T-helper 17 cell (primary cell): ENCODE measurements at places on chromosomes 12 and 14.
A peak's percentile ranks its signal among the peaks of the same experiment; 100 is the strongest.

- no peaks in the 10 kb centered on the region for H3K36me3 ChIP-seq
- H3K4me1 ChIP-seq = no peaks in the 10 kb centered on the region
- no peak overlapping the region for H3K27ac ChIP-seq
- H3K4me3 ChIP-seq = no peak overlapping the region
- DNase-seq = no peak
Observed at GRCh38 chr12:60535363-60535762, 939.5 kb downstream of the SLC16A7 start.

DNA sequence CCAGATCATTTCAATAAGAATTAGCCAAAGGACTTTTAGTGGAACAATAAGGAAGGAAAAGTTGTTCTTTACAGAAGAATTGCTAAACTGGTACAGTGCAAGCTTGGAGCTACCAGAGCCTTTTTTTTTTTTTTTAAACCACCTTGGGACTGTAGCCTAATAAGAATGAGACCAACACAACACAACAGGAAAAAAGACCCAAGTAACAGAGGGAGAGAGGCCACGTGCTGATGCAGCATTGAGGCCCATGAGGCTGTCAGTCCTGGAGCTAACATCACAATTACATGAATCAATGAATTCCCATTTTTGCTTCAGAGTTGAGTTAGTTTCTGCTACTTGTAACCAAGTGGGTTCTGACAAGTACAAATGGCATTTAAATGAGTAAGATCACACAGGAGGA, 149.0 kb upstream of the EEA1 start:
- H3K27me3 ChIP-seq = peaks cover 6% of the 10 kb centered on the region
- DNase-seq = no peak
- no peak overlapping the region for H3K4me3 ChIP-seq
- no peak overlapping the region for H3K27ac ChIP-seq

- DNase-seq = no peak
- no peaks in the 10 kb centered on the region for H3K27me3 ChIP-seq
- peaks cover 2% of the 10 kb centered on the region for H3K4me1 ChIP-seq
- H3K4me3 ChIP-seq = no peak overlapping the region
- H3K27ac ChIP-seq = no peak overlapping the region
- no peaks in the 10 kb centered on the region for H3K36me3 ChIP-seq
Observed at GRCh38 chr12:47561746-47562145, 144.1 kb downstream of the RPAP3 start.

DNA sequence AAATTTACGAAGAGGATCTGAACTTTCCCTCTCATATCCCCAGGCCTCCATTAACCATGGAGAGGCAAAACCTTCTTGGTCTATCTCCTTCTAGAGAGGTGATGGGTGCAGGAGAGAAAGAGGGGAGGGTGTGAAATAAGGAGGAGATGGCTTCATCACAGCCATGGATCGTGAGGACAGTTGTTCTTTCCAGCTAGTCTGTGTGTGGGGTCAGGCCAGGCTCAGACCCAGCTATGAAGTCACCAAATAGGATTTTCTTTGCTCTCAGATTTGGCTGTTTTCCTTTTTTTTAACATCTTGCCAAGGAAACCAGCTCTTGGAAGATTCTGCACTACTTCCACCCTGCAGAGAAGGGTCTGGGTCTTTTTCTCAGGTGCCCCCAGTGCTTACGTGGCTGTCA, 64.9 kb upstream of the FAM181A start:
- H3K27me3 ChIP-seq = peaks cover 43% of the 10 kb centered on the region
- peaks cover 3% of the 10 kb centered on the region for H3K4me1 ChIP-seq
- no peak overlapping the region for H3K4me3 ChIP-seq

DNA sequence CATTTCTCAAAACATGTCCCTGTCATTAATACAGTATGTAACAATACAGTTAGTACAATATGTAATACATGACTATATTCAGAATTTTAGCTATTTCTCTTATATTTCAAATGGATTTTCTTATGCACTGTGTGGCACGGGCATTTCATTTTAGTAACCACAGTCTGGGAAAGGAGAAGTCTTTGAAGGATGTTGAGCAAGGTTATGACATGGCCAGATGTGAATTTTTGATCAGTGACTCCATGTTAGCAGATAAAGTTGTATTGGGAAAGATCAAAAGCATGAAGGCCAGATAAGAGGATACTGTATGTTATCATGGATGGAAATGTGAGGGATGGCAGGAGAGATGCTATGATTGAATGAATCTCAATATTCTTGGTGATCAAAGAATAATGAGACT, 285.2 kb downstream of the NAV3 start:
- no peak overlapping the region for H3K27ac ChIP-seq
- H3K4me3 ChIP-seq = no peak overlapping the region
- H3K27me3 ChIP-seq = no peaks in the 10 kb centered on the region
- H3K36me3 ChIP-seq = no peaks in the 10 kb centered on the region
- no peaks in the 10 kb centered on the region for H3K4me1 ChIP-seq
- no peak for DNase-seq

DNA sequence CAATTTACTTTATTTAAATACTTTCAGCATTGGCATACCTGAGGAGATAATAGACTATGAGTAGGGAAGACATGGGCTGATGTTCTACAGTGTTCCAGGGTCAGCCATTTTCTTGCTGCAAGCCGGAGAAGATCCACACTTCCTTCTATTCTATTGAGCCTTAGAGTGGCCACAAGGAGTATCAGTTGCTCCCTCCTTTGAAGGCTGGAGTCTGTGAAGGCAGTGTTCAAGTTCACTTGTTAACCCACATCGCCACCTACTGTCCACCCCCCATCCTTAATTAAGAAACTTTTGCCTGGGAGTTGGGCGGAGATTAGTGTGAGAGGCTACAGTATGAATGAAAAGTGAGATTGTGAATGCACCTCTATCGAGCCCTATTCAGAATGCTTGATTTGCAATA, 666.6 kb downstream of the NRXN3 start:
- no peak overlapping the region for H3K4me3 ChIP-seq
- H3K36me3 ChIP-seq = no peaks in the 10 kb centered on the region
- DNase-seq = no peak
- peaks cover 8% of the 10 kb centered on the region for H3K27me3 ChIP-seq
- H3K27ac ChIP-seq = no peak overlapping the region
- no peaks in the 10 kb centered on the region for H3K4me1 ChIP-seq

- H3K4me3 ChIP-seq = no peak overlapping the region
- H3K27ac ChIP-seq = no peak overlapping the region
- no peaks in the 10 kb centered on the region for H3K36me3 ChIP-seq
- H3K27me3 ChIP-seq = peaks cover 32% of the 10 kb centered on the region
Observed at GRCh38 chr12:131617596-131618302, 93.1 kb upstream of the SFSWAP start.

- DNase-seq = no peak
- no peaks in the 10 kb centered on the region for H3K27me3 ChIP-seq
- H3K4me1 ChIP-seq = peaks cover 28% of the 10 kb centered on the region
Observed at GRCh38 chr14:77084985-77085384, 13.1 kb upstream of the CIPC start.

DNA sequence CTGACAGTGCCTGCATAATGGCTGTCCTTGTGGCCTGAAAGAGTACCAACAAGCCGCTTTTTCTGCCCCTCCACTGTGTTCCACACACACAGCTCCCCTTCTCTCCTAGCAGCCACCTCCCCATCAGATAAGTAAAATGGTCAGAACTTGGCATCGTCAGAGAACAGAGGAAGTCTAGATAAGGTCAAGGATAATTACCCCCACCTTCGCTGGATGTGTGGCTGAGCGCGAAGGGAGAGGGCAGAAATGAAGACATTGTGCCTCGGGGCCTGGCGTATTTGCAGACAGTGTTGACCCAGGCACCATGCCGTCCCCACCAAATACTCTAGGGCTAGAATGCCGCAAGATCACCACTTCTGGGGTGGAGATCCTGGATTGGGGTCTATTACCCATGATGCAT, 30.6 kb downstream of the FBXO21 start:
- H3K27ac ChIP-seq = peak overlapping the region; percentile 34
- no peak overlapping the region for H3K4me3 ChIP-seq
- H3K4me1 ChIP-seq = peaks cover 7% of the 10 kb centered on the region
- H3K36me3 ChIP-seq = peaks cover 19% of the 10 kb centered on the region
- DNase-seq = no peak

DNA sequence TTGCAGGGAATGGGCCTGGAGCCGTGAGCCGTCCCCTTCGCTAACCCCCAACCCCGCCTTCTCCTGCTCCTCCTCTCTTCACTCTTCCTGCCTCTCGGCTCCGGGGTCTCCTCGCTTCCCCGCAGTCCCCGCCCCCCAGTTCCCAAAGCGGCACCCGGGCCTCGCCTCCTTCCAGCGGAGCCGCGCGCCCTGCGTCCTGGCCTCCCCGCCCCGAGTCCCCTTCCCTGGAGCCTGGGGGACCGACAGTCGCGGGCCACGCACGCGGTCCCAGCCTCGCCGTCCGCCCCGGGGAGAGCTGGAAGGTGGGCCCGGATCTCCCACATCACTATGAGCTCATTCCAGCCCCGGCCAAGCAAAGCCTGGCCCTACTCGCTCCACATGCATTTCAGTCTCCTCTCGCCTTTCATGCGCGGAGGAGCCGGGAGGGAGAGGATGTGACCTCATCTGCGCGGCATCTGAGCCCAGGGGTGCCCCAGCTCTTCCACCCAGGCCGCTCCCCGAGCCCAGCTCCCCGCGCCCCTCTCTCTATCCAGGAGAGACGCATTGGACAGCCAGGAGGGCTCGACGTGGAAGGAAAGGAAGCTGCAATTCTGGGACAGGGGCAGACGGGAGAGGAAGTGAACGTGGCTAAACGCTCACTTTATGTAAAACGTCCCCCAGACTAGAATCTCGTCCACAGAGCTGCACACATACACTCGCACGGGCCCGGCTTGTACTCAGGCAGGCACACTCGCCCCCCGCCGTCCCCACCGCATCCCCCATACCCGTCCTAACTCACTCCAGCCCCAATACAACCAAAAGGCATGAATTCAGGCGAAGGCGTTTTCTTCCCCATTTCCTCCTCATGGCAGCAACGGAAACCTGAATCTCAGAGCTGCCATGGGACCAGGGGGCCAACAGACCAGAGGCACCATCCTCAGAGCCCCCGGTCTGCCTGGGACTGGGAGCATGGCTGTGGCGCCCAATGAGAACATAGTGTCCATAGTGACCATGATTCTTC, 108.7 kb upstream of the CCND2 start:
- H3K27me3 ChIP-seq = no peaks in the 10 kb centered on the region
- peaks cover 27% of the 10 kb centered on the region for H3K4me1 ChIP-seq

GRCh38 chr12:130762319-130762675, 46.2 kb upstream of the RIMBP2 start:
- no peaks in the 10 kb centered on the region for H3K36me3 ChIP-seq
- H3K4me3 ChIP-seq = peak overlapping the region; percentile 61
- H3K4me1 ChIP-seq = no peaks in the 10 kb centered on the region
- no peak for DNase-seq
- H3K27me3 ChIP-seq = no peaks in the 10 kb centered on the region
- H3K27ac ChIP-seq = no peak overlapping the region

DNA sequence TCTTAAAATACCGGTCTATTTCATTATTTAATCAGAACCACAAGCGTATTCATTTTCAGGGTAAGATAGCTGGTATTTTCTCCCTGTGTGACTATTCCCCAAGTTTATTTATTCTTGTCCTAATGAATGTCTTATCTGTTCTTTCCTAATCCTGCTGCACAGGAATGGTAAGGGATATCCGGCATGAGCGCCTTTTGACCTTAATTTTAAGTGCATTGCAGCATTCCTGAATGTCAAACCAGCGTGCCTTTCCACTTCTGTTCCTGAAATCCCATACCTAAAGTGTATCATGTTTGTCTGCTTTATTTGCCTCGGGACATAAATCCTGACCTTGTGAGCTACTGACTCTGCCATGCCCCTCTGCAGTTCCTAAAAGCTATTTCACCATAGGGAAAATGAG, 1713.2 kb upstream of the FLRT2 start:
- H3K36me3 ChIP-seq = no peaks in the 10 kb centered on the region
- H3K27ac ChIP-seq = no peak overlapping the region
- DNase-seq = no peak
- no peak overlapping the region for H3K4me3 ChIP-seq
- H3K4me1 ChIP-seq = no peaks in the 10 kb centered on the region

DNA sequence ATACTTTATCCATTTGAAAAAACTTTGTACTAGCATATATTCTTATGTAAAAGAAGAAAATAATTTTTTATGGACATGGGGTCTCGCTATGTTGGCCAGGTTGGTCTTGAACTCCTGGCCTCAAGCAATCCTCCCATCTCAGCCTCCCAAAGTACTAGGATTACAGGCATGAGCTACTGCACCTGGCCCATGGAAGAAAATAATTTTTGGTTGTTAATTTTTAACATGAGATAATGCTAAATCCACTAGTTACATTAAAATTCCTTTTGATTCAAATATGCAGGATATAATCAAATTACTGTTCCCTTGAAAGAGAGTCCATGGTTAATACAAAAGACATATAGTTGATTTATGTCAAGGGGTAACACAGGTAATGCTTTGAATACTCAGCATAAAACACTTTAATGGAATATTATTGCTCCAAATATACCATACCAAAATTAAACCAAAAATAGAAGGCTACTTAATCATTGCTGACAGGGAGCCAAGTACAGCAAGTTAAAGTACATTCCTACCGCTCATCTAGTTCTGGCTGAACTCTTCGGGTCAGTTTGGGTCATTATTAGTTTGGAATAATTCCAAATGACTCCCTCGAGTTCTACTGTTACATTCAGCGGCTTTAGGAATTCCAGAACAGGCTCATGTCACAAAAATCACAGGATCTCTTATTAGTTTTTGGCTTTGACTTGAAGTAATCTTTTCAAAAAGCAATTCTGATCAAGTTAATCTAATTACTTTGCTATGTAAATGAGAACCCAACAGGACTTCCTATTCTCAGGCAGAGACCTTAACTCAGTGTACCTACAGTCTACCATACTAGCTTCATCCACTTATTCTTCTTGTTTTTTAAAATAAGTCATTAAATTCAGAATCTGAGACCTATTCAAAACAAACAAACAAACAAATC, 6.1 kb downstream of the SOS2 start:
- peak overlapping the region; percentile 21 for H3K4me3 ChIP-seq
- peaks cover 2% of the 10 kb centered on the region for H3K36me3 ChIP-seq
- peaks cover 41% of the 10 kb centered on the region for H3K4me1 ChIP-seq
- no peaks in the 10 kb centered on the region for H3K27me3 ChIP-seq

GRCh38 chr14:63478437-63478852, 64.7 kb downstream of the PPP2R5E start:
- no peak for DNase-seq
- peaks cover 39% of the 10 kb centered on the region for H3K4me1 ChIP-seq
- H3K36me3 ChIP-seq = no peaks in the 10 kb centered on the region
- peak overlapping the region; percentile 62 for H3K27ac ChIP-seq
- H3K4me3 ChIP-seq = peak overlapping the region; percentile 59
